Right atrium auricular region (tissue), 2 donors: ENCODE measurements at places on chromosomes 13 and 19.

DNA sequence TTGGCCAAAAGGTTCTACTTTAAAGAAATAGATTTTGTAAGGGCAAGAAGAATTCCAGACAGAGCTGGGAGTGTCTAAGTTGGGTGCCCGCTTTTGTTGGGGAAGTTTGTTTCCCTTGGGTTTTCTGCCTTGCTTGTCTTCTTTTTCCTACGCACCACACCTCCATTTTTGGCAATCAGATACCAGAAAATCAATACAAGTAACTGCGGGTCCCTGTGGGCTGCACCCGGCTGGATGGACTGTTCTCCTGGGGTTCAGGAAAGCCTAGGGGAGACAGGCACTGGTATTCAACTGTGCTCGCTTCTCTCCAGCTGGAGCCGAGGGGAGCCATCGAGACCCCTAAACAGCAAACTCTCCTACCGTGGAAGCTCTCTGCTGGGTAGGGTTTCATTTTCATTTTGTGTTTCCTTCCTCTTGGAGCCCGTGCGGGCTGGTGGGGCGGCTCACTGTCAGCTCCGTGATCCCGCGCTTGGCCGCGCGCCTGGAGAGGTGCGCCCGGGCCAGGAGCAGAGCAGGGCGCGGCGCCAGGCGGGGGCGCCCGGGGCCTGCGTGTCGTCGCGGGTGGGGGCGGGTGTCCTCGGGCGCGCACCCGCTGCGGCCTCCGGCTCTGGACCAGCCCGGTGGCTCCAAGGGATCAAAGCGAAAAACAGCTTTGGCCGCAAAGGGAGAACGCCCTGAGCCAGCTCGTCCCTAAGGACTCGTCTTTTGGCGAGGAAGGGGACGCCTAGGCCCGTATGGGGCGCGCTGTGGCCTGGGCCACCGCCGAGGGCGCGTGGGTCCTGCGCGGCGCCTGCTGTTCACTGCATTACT, 347.2 kb downstream of the ZNF536 start:
- peak; percentile 64 for DNase-seq

- DNase-seq, result no peak
Measured at GRCh38 chr19:17974551-17974950, 7.6 kb downstream of the KCNN1 start.

GRCh38 chr13:105497597-105497996, 1037.9 kb downstream of the EFNB2 start:
- DNase-seq, result no peak

- no peak for DNase-seq
Measured at GRCh38 chr13:82436099-82436585, 1446.1 kb downstream of the SLITRK1 start.

GRCh38 chr13:113176280-113176679, 17.8 kb downstream of the PROZ start:
- no peak for DNase-seq

- DNase-seq, result no peak
Measured at GRCh38 chr13:112859817-112860190, 109.2 kb upstream of the MCF2L start.

- no peak for DNase-seq
Measured at GRCh38 chr19:1315470-1316166, 29.9 kb downstream of the EFNA2 start.

GRCh38 chr13:20119960-20120359, 40.9 kb downstream of the GJA3 start:
- DNase-seq, result no peak
